CD4-positive, alpha-beta T cell treated with Interleukin-4 for 4 hours (primary cell): ENCODE measurements at places on chromosomes 7 and 10.

DNA sequence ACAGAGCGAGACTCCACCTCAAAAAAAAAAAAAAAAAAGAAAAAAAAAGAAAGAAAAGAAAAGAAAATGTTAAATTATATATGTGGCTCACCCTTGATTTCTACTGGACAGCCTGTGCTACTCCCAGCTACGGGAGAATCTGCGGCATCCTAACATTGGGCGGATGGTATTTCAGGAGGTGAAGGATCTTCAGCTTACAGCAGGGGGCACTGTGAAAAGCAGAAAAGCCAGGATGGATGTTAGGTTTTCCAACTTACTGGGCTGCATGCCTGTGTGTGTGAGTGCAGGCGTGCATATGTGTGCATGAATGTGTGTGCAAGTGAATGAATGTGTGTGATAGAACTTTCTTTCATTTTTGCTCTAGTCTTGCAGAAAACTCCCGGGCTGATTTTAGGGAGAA, 1066.5 kb downstream of the TYW1 start:
- no peak for DNase-seq

DNA sequence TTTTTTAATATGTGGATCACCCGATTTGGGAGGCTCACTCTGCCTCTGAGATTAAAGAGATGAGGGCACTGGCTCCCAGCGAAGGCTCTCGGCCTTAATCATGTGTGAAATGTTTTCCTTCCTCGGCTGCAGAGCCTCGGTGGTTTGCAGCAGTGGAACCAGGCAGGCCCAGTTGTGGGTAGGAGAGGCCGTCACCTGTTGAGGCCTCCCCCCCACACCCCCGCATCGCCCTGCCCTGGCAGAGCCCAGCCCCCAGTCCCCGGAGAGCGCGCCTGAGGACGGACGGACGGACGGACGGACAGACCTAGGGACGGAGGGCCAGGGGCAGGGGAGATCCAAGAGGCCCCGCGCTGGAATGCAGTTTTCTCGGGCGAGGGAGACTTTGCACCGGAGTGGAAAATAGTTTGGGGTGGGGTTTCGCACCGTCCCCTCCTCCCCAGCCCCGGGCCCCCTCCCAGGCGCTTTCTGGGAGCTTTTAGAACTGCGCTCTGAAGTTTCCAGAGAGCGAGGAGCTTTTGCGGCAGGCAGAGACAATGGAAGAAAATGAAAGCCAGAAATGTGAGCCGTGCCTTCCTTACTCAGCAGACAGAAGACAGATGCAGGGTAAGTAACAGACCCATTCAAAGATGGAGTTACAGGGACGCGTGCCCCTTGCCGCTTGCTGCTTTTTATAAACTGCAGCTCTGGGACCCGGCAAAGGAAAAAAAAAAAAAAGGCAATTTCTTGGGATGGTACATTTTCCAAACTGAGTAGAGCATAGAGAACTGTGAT, at the start of gene KIAA1217:
Gene KIAA1217, plus strand, starts transcription at position 478 of the 771 bp plus-strand sequence. Its CDS starts 56 bp downstream, at position 534.
- no peak for DNase-seq

GRCh38 chr7:106417273-106417902, 132.6 kb upstream of the NAMPT start:
- no peak for DNase-seq

DNA sequence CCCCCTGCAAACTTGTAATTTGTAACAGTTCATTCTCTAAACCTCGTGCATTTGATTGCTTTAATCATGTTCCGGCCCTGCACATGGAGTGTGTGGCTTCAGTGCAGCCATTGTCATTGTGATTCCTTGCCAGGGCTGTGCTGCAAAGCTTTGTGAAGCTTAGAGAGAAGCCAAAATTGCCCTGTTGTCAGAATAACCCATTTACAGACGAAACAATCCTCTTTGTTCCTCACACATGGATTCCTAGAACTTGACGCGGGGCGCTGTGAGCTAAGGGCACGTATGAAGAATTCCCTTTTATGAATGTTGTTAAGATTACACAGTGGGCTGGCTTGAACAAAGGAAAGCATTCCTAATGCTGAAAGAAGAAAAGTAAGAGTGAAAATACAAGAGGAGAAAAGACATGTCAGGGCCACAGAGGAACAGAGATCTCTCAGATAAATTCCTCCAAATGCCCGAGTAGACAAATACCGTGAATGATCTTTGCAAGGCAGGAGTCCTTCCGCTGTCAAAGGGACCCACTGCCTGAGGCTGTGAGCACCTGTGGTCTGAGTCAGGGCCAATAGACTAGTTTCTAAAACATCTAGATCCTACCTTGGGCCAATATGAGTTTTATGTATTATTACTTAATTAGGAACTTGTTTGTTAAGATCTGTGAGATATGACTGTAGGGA, 205.4 kb upstream of the C7orf33 start:
- DNase-seq, result no peak

DNA sequence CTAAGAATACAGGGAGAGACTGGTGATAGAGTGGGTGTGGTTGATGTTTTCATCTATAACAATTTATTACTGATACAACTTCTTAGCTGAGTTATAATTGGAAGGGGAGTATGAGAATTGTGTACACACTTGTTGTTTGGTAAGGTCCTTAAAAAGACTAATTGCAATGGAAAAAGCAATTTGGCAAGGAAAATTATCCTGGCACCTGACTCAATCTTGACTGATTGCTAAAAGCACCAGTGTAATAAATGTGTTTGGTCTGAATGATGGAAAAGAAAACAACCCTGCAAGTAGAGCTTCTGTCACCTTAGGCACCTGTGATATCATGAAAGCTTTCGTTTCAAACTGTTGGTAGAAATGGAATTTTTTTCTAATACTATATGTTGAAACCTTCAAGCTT, 6.7 kb upstream of the GSDME start:
- DNase-seq, result no peak

- peak; percentile 46 for DNase-seq
Observed at GRCh38 chr10:97463363-97464132, 17.6 kb downstream of the ZDHHC16 start.

DNA sequence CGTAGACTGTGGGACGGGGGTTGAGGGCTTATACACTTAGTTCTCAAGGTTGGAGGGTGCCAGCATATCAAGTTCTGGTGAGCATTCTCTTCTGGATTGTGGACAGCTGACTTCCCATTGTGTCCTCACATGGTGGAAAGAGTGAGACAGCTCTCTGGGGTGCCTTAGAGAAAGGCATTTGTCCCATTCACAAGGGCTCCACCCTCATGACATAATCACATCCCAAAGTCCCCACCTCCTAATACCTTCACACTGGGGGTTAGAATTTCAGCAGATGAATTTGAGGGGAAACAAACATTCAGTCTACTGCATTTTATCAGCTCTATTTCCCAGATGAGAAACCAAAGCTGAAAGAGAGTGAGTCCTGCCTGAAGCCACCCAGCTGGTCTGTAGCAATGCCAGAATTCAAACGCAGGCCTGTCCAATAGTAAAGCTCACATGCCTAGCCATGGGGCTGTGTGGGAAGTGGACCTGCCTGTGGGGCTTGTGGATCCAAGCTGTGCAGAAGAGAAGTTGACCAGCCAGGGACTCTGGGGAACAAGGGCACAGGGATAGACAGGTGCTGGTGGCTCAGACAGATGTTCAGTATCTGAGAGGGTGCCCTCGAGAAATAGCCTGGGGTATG, 34.9 kb upstream of the LOXL4 start:
- no peak for DNase-seq

GRCh38 chr7:115748123-115748738, 282.3 kb downstream of the TFEC start:
- peak; percentile 15 for DNase-seq

DNA sequence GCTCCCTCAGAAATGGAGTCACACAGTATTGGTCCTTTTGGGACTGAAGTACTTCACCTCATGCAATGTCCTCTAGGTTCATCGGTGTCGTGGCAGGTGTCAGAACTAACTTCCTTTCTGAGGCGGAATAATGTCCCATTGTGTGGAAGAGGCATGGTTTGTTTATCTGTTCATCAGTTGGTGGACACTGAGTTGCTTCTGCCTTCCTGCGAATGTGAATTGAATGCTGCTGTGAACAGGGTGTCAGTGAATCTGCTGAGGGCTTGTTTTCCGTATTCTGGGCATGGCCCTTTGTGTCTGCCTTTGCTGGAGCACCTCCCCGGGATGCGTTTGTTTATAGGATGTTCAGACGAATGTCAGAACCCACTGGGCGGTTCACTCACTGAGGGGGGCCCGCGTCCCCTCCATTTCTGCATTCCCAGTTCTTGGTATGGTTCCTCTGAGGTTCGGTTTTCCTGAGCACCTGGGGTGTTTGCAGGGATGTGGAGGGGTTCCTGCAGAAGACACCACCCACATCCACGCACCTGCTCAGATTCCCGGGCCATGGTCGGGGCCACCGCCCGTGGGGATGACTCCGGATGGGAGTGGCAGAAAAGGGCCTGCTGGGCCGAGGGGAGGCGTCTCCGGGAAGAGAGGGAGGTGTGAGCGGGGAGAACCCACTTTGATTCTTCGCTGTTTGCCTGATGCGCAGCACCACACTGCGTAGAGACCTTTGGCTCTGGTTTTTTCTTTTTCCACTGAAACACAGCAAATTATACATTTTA, 33.1 kb downstream of the CHST12 start:
- DNase-seq, result no peak

- no peak for DNase-seq
Observed at GRCh38 chr10:116800286-116800929, 48.9 kb upstream of the ENO4 start.

DNA sequence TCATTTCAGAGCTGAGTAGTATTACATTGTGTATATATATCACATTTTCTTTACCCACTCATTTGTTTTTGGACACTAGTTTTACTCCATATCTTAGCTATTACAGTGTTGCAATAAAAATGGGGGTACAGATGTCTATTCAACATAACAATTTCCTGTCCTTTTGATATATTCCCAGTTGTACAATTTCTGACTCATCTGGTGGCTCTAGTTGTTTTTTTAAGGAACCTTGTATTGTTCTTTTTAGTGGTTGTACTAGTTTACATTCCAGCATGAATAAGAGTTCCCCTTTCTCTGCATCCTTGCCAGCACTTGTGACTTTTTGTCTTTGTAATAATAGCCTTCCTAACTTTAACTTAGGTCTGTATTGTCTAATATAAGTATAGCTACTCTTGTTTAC, 739.9 kb downstream of the XPNPEP1 start:
- no peak for DNase-seq

- no peak for DNase-seq
Observed at GRCh38 chr7:95687759-95688343, 84.5 kb upstream of the DYNC1I1 start.

- DNase-seq, result no peak
Observed at GRCh38 chr7:107427462-107427861, 42.4 kb upstream of the GPR22 start.

DNA sequence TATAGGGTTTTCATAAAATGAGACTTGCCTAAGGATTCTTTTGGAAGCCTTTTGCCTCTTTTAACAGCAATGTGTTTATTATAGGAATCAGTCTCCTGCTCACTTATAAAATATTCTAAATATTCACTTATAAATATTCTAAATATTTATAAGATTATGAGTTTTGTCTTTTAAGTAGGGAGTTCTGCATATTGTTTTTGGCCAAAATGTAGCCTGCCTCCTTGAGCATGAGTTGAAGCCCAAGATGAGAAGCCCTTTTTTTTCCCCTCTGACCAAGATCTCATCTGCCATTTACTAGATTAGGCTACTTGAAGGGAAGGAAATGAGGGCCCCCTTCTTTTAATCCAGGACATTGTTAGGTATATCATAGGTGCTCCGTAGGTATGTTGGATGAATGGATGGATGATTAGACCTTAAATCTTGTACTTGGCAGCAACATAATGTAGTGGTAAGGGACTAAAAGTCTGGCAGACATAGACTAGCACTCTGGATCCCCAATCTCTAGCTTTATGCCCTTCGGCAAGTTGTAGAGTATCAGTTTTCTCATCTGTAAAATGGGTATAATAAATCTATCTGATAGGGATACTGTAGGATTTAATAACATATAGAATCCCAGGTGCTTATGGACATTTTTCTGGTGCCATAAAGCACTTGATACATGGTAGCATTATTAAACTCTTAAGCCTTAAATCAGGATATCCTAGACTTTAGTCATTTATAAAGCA, 59.1 kb downstream of the ARID5B start:
- DNase-seq, result no peak

DNA sequence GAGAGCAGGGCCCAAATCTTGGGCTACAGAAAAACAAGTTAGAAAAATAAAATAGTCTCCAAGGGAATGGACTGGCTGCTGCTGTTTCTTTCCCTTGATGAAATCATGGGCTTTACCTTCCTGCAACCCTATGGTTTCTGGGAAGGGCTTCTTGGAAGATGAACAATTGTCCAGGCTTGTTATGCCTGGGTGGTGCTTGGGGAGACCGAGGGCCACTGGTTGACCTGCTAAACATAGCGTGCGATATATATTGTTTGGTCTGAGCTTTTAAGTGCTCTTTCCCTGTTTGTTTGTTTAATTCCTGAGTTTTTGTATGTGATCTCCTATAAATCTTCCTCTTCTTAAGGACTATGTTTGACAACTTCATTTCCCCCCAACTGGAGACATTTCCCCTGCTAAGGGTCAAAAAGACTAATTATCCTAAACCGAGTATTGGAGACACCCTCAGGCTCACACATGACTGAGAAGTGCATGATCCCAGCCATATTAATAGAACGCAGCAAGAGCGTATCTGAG, 37.9 kb downstream of the SLC25A28 start:
- no peak for DNase-seq

DNA sequence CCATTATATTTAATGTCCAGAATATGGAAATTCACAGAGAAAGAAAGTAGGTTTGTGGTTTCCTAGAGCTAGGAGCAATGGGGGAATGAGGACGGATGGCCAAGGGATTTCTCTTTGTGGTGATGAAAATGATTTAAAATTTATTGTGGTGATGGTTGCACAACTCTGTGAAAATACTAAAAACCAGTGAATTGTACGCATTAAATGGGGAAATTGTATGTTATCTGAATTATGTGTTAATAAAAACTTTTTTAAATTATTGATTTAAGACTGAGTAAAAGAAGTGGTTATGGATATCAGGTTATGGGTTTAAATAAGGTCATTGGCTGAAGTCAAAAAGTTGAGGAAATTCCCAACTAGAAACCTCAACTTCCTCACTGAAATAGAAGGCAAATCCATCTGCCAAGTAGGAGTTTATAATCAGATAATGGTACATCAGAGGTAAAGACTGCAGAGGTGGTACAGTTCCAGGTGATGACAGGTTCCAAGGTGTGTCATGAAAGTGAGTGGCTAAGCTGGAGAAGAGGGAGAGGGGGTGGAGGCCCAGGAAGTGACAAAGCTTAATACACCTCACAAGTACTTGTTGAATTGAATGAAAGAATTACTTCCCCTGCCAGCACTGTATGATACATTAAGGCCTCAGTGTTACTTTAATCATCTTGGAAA, 68.9 kb upstream of the CCDC71L start:
- DNase-seq, result no peak

DNA sequence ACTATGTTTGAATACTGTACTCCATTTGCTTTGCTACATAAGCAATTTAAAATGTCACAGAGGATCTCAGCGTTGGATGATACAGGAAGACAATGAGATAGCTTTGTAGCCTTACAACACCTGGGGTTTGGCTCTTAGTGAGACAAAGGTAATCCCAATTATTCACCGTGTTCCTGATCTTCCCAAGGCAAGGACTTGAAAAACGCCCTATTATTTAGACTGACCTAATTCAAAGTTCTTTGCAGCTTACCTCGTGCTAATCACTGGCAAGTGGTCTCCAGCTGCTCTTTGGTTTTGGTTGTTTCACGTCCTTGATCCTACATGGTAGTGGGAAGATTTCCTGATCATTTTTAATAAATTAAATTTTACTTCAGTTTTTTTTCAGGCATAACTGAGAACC, 23.0 kb upstream of the C7orf33 start:
- no peak for DNase-seq
